ENCODE measurements at places on chromosomes 3 and 15. TPM values are rescaled to one million over a fixed set of nuclear protein-coding genes. Genes with fewer than 3 reads are reported as not detected.

BCHE gene
- 2.6 TPM for total RNA-seq

DNA sequence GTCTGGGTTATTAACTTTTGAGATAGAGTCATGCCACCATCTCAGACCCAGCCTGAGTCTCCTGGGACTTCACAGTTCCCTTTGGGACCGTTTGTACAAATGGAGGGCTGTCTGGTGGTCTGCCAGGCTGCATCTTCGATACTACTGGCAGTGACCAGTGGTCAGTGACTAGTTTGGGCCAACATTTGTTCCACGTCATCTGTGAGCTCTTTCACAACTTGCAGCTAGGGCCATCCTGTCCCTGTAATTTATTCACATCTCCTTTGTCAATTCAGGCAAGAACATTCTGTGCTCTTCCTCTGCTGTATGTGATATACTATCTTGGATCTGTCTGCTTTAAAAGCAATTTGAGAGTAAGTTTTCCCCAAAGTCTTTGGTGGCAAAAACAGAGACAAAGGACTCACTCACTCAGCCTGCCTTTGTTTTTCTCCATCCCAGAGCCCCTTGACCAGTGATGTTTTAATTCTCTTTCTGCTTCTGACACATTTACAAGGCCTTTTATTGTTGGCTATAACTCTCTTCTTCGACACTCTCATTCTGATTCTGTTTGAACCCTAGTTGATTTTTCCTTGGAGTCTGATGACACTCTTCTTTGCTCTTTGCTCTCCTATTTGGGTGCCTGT lies 353.4 kb downstream of the EPHB1 start:
- no peak for DNase-seq

GRCh38 chr15:97761110-97761509 lies 199.4 kb upstream of the ARRDC4 start:
- DNase-seq = no peak

PPP1R14D gene
- total RNA-seq = not detected

GRCh38 chr3:61522060-61522459 lies 39.3 kb upstream of the PTPRG start:
- DNase-seq = no peak

- no peak for DNase-seq
Measured at GRCh38 chr15:64586259-64586870, 126.0 kb downstream of the ZNF609 start.

DNA sequence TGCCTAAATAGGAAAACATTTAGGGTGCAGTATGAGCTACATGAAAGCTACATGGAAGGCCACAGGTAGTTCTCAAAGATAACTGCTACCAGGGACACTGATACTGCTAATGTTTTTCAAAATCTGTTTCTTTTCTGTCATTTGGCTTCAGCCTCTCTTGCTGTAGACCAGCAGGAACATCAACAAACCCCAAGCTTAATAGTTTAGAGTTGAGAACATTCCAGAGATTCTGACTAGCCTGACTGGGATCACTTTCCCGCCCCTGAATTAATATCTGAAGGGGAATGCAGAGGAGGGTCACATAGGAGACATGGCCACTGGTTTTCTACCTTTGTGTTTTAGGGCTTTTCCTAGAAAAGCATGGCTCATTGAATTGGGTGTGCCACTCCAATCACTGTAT lies 16.9 kb upstream of the C3orf38 start:
- DNase-seq = no peak
